ENCODE measurements at places on chromosomes 7 and 10.

DNA sequence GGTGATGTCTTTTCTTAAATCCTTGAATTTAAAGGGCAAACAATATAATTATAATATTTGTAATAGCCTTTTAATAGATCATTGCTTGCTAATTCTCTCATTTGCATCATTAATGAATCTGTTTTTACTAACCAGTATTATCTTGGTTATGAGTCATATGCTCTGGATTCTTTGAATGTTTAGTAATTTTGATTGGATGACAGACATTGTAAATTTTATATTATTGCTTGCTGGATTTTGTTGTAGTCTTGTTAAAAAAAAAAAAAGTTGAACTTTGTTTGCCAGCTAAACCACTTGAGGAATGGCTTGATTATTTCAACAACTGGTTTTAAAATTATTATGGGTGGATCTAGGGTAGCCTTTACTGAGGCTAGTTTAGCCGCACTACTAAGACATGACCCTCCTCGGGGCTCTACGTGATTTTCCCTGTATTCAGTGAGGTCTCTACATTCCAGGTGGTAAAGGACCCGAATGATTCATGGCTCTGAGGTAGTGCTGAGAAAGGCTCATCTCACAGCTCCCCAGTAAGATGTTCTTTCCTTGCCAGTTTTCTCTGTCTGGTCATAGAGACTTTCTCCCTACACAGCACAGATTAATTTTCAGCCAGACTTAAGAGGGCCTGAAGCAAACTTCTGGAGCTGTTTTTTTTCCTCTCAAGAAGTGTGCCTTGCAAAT is 8.5 kb downstream of the C10orf90 start:
- no peak for DNase-seq

DNA sequence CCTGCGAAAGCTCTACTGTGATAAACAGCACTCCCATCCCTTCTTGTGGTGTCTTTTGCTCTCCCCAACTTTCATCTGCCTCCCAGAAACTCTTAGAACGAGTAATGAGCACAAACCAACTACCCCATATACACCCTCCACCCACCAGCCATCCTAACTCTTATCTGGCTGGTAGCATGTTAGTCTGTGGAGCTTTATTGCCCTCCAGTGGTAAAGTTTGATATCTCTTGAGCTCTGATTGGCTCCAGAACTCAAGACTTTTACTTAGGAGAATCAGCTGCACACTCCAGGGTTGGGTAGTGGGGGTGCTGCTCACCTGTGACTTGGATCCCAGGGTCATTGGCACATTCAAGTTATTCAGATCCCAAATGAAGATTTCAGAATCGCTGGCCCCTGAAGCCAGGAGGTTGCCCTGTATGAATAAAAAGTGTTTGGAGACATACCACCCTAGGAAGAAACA is 10.9 kb downstream of the SEC31B start:
- DNase-seq: peak; percentile 12

- DNase-seq: no peak
Observed at GRCh38 chr10:63064706-63065105, 68.4 kb upstream of the NRBF2 start.

- DNase-seq: peak; percentile 72
Observed at GRCh38 chr7:25894002-25894901, 257.7 kb upstream of the NFE2L3 start.

GRCh38 chr10:87878664-87879459 is 15.4 kb downstream of the PTEN start:
- no peak for DNase-seq

- no peak for DNase-seq
Observed at GRCh38 chr7:71787513-71787912, 624.6 kb downstream of the CALN1 start.

DNA sequence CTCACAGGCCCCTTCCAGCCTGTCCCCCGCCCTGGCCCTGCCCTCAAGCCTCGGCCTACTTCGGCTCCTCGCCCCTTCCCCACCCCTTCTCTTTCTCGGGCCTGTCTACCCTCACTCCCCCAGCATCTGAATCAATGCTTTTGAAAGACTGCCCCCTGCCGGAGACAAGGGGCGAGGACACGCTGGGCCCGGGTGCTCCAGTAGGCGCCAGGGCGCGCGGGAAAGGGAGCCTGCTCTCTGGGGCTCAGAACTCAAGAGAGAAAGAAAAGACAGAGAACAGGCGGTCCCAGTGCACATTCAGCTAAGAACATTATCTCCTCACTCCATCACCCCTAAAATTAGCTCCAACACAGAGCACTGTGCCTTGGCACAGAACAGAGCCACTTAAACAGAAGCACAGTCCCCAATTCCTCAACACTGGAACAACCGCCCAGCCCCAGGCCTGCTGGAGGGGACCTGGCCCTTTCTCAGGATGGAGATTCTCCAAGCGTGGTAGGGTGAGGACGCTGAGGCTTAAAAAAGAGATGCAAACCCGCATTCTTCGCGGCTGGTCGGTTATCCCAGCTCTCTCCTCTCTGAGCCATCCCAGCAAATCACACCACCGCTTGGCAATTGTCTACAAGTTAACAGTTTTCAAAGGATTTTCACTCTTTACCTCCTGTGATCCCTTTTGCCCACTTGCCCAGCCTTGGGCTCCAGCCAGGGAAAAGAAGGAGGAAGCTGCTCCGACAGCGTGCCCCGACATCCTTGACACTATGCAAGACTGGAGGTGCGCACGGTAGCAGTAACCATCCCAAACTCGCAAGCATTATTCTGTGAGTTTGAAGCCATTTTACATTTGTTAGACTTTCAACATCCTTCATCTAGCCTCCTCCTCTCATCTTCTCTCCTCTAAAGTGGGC is 2.1 kb downstream of the GIGYF1 start:
- peak; percentile 80 for DNase-seq

DNA sequence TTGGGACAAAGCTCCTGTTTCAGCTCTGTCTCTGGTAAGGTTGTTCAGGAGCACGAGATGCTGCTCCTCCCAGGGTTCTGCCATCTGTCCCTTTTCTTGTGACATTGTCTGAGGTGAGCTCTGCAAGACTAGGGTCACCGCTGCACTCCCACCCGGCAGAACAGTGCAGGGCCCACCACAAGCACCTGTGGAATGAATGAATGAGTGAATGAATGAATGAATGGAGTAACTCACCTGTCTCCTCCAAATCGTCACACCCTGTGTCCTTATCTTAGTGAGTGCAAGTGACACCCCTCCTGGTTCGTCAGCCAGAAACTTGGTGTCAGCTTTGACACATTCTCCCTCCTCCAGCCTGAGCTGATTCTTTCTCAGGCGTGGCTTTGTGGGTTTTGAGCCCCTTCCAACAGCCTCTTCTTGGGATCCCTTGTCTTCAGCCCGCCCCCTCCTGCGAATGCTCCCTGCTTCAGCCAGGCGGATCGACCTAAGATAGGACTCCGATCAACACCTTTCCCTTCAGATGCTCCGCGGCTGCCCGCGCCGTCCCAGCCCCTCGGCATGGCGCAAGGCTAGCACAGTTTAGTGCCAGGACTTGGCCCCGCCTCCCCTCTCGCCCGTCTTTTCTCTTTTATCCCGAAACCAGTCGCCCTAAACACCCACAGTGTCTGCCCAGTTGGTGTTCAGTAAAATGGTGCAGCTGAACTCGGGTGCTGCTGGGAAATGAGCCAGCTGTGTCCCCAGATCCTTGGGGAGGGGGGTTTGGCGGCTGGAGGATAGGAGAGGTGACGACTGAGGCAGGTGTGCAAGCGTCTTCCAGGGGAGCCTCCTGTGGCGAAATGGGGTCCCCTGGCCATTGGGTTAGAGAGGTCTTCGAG is 89.3 kb downstream of the BEND7 start:
- DNase-seq: peak; percentile 18

- DNase-seq: no peak
Observed at GRCh38 chr10:75243426-75243825, 7.7 kb upstream of the COMTD1 start.

DNA sequence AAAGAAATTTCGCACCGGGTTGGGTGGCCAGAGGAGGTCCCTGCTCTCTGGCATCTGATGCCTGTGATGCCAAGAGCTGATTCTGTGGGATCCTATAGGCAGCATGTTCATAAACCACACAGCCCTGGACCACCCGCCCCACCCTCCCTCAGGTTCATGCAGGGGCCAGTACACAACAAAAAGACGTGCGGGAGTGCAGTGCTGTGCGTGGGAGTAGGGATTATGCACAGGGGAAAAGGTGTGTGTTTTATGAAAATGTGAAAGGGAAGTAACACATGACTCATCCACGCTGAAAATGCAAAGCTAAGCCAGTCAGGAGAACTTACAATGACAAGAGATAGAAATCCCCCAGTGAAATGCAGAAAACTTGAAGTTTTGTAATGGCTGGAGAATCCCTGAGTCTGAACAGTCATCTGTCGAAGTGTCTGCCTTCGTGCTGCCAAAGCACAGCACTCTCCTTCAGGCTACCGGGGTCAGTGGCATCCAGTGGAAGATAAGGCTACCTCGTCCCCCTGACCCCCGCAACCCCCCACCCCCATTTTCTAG is 1.1 kb downstream of the KIAA1217 start:
- DNase-seq: no peak

- DNase-seq: no peak
Observed at GRCh38 chr10:52729271-52730104, 43.1 kb downstream of the MBL2 start.

- DNase-seq: no peak
Observed at GRCh38 chr7:115005251-115005650, 83.4 kb downstream of the MDFIC start.

GRCh38 chr7:37441386-37441760 is 7.3 kb downstream of the ELMO1 start:
- no peak for DNase-seq

DNA sequence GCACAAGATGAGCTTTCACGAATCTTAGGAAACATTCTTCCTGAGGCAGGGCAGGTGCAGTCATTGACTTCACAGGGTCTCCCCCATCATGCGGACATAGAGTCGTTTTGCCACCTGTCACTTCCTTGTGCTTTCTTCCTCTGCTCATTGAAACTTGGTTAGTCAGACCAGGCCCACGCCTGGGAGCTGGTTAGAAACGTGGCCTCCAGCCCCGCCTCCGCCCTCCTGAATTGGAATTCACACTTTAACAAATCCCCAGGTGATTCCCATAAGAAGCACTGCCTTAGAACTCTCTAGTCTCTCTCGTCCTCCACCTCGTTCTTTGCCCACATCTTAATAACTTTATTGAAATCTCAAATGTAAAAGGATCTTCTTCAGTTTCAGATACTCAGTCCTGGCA is 265.5 kb upstream of the FZD8 start:
- DNase-seq: no peak

DNA sequence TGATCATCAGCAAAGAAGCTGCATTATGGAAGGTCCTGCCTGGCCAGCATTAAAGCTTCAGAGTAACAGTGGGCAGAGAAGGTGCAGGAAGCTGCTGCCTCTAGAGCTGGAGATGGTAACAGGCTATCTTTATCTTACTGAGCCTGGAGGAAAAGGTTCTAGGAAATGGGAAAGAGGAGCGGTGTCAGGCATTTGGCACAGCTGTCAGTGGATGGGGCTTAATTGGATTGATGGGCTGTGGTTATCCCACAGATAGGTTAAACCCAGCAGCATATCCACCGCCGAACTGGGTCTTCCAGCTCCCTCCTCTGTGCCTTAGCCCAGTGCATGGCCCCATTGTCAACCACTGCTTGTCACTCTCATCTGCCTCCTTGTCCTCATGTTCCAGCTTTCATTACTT is 127.6 kb downstream of the CCNY start:
- no peak for DNase-seq

DNA sequence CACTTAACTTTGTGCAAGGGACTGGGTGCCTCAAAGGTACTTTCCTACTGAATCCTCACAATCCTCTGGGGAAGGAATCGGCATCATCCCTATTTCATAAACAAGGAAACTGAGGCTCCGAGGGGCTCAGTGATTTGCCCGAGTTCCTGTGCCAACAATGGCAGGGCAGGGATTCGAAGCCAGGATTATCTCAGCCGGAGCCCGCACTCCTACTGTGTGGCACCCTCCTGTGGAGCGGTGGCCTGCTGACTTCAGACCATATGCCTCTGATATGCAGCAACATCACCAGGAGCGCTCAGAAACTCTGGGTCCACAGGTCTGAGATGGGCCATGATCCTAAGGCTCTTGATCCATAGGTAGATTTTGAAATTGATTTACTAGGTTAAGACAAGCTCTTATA is 46.6 kb downstream of the PODXL start:
- no peak for DNase-seq

All from CD4-positive, alpha-beta T cell (primary cell).